ENCODE measurements at places on chromosomes 2 and 18.

DNA sequence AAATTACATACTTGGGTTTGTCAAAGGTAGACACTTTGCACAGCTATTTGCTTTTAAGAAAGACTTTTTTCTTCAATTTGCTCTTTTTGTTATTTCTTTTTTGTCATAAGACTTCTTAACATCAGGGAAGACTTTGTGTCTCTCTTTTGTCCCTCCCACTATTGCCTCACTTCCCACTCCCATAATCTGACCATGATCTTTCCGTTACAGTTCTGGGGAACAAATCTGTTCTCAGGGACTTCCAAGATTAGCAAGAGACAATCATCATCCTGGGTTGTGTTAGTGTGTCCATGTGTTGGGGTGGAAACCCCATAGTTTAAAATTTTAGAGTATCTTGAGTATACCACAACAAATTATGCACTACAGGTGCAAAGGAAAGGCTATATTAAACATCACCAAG, 75.3 kb downstream of the REV1 start:
- DNase-seq = no peak

- no peak for DNase-seq
These were observed 46.1 kb upstream of the SH3BP4 start for GRCh38 chr2:234905547-234906265.

GRCh38 chr18:60667016-60667415, 294.4 kb upstream of the MC4R start:
- no peak for DNase-seq

GRCh38 chr2:23244617-23245016, 140.4 kb upstream of the KLHL29 start:
- DNase-seq = no peak

- DNase-seq = no peak
These were observed 42.7 kb downstream of the CYP26B1 start for GRCh38 chr2:72104821-72105588.

- no peak for DNase-seq
These were observed 43.4 kb downstream of the ZCCHC2 start for GRCh38 chr18:62566199-62566598.

- DNase-seq = no peak
These were observed 407.9 kb downstream of the CPS1 start for GRCh38 chr2:210964141-210964764.

GRCh38 chr2:207039225-207039624, 99.9 kb downstream of the CPO start:
- DNase-seq = no peak

DNA sequence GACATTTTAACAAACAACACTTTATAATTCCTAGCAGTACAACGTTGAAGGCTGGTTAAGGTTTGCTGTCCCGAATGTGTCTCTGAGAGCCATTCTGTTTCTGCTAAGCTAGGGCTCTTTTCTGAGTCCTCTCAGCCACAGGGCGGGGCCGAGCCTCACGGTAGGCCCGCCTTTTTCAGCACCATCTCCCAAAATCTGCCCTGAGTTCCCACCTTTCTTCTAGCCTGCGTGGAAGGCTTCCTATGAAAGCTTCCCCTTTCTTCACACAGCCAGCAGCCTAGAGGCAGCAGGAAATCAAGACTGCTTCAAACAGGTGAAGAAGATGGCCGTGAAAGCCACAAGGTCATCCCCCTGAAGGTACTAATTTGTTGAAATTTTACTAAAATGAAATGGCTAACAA, 255.5 kb downstream of the CDH2 start:
- DNase-seq = no peak

DNA sequence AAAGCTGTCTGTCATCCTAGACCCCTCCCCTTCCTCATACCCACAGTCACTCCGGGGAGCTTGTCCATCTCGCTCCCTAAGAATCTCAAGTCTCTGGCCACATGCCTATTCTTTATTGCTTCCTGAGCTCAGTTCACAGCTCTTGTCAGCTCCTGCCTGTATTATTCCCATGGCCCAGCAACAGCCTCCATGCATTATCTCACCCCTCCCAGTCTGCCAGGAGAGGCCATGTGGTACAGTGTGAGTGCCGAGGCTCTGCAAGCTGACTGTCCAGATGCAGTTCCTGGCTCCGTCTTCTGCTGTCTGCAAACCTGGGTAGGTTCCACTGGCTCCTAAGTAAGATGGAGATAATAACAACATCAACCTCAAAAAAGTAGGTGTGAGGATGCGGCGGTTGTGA, 79.7 kb downstream of the MRPS9 start:
- no peak for DNase-seq

DNA sequence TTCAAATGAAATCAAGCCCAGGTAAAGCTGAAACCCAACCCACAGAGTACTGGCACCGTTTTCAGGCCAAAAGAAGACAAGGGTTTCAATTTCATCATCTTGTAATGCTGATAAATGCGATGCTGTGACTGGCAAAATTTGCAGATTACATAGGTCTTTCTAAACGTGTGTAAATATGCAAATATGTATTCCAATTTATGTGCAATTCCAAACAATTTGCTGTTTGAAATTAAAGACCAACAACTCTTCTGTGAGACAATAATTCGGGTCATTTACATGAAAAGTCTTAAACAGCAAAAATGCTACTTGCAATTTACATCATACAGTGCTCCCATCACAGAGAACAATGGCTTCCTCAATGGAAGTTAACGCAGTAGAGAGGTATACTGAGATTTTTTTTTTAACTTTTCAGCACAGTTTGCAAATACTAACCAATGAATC, 2.8 kb upstream of the ZNF532 start:
- DNase-seq = no peak

DNA sequence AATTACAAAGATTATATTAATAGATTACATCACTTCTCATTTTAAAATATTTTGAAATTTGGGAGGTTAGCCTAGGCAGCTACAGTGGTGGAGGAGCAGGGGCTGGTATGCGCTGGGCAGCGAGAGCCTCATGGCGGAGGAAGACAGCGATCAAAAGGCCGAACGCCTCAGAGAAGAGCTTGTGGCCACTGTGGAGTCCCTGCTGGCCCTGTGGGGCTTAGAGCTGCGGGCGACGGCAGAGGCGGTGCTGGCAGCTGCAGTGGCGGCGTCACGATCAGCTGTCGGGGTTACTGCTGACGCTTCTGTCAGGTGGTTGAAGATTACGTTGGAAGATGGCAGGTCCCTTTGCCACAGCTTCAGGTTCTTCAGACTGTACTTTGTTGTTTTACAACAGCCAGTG, 87.4 kb downstream of the ROCK2 start:
- DNase-seq = no peak

- DNase-seq = no peak
These were observed 259.8 kb downstream of the PHLPP1 start for GRCh38 chr18:62974928-62975675.

DNA sequence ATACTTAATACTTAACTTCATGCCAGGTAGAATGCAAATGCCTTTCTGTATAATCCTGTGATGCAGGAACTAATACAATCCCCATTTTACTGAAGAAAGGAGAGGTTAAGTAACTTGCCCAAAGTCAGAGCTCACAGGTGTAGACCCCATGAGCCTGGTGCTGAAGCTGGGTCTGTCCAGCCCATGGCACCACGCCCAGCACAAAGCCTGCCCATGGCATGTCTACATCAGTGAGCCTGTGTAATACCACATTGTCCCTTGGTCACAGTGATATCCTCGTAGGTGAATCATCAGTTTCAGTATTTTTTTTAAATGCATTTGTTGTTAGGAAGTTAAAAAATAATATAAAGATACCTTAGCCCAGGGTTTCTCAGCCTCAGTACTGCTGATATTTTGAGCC, 69.9 kb upstream of the MCFD2 start:
- DNase-seq = no peak

- no peak for DNase-seq
These were observed 84.7 kb downstream of the CDC42EP3 start for GRCh38 chr2:37586663-37587317.

GRCh38 chr18:62360805-62361204, 35.7 kb downstream of the TNFRSF11A start:
- no peak for DNase-seq

DNA sequence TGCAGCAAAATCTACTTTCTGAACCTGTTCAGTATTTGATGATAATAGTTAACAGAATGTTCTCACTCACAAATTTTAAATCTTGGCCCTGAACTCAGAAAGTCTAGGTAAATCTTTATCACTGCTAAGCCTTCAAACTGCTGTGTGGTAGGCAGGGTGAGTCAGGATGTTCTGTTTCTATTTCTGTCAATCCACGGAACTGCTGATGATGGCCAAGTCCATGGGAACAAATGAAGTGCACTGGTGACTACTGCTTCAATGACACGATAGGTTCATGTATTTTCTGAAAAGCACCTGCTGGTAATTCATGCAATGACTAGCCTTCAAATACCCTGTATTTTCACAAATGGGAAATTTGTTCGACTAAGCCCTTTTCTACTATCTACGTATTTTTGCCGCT, 14.2 kb downstream of the NIFK start:
- no peak for DNase-seq

GRCh38 chr2:25951071-25951547, 31.2 kb downstream of the KIF3C start:
- peak; percentile 72 for DNase-seq

DNA sequence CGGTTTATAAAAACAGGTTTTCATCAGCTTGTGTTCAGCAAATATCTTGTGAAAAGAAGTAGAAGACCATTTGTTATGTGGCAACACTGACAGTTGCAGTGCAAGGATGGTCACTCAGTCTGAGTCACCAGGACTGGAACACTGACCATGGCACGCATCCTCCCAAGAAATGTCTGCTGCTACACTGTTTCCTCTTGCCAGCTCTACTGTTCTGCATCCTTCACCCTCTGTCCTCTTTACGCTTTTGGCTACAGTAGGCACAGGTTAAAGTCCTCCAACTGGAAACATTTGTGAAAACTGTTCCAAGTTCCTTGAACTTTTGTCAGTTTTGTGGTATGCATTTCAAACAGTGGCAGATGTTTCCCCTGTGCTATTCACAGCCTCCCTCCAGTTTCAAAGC, 39.4 kb downstream of the OSR1 start:
- no peak for DNase-seq

GRCh38 chr2:1219901-1220573, 193.2 kb upstream of the TPO start:
- no peak for DNase-seq

DNA sequence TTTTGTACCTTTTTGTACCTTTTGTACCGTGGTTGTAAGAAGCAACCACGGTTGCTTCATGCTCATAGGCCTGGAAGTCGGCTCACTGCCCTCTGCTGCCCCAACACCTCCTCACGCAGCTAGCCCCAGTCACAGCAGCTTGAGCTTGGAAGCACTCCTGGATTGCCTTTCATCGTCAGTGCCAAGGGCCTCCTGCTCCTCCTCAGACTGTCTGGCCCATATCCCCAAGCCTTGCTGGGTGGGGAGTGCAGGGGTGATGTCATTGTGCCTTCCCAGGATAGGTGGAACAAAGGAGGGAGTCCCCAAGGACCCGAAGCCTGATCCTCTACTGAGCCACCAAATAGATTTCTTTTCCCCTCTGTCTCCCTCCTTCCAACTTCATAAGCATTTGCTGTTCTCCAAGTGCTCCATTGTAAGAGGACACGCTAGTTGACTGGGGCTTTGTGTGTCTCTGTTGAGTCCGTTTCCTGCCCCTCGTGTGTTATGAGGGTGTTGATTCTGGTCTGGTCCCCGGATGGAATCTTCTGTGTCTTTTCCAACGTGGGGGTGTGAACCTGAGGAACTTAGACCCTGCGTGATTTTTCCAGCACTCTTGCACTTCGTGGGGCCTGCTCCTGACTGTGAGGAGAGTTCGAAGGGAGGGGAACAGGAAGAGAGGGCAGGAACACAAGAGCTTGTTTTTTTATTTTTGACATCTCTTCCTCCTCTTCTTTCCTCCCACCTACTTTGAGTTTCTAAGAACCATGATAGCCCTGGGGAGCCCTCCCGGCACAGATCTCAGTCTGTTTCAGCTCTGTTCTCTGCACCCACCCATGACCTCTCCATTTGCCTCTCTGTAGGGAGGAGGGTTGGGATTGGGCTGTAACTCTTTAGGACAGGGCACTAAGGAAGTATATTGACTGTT, 127.2 kb upstream of the EML6 start:
- no peak for DNase-seq

GRCh38 chr2:10240161-10240681, 62.5 kb upstream of the HPCAL1 start:
- no peak for DNase-seq

- DNase-seq = peak; percentile 60
These were observed 83.7 kb upstream of the UBXN4 start for GRCh38 chr2:135657806-135658582.

Data from activated CD8-positive, alpha-beta memory T cell treated with anti-CD3 and anti-CD28 coated beads, Interleukin-2, amount 50 U/mL, for 4 hours (primary cell).